Activated naive CD4-positive, alpha-beta T cell (primary cell): ENCODE measurements at places on chromosomes 2 and 18.

- DNase-seq = peak; percentile 47
These were observed 2.3 kb upstream of the MAL start for GRCh38 chr2:95023222-95023597.

DNA sequence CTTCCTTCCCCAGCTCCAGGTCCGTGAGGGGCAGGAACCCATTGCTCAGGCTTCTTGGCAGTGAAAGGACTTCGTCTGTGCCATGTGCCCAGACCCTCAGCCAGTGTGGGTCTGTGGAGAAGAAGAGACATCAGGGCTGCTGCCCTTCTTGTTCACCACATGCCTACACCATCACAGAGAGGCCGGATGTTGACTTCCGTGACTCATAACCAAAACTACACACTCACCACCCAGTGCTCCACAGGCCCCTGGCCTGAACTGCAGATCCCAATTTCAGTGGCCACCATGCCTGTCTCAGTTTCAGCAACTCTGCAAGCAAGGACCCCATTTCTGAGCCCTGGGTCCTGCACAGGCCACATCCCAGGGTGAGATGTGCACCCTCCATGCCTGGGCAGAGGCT, 332.6 kb upstream of the SALL3 start:
- DNase-seq = no peak

- DNase-seq = no peak
These were observed 74.7 kb upstream of the ETAA1 start for GRCh38 chr2:67322353-67323001.

- no peak for DNase-seq
These were observed 159.6 kb upstream of the SIX2 start for GRCh38 chr2:45168711-45169338.

GRCh38 chr2:197071790-197072436, 145.4 kb upstream of the PGAP1 start:
- DNase-seq = no peak

- no peak for DNase-seq
These were observed 93.5 kb upstream of the KIF5C start for GRCh38 chr2:148781544-148781943.

DNA sequence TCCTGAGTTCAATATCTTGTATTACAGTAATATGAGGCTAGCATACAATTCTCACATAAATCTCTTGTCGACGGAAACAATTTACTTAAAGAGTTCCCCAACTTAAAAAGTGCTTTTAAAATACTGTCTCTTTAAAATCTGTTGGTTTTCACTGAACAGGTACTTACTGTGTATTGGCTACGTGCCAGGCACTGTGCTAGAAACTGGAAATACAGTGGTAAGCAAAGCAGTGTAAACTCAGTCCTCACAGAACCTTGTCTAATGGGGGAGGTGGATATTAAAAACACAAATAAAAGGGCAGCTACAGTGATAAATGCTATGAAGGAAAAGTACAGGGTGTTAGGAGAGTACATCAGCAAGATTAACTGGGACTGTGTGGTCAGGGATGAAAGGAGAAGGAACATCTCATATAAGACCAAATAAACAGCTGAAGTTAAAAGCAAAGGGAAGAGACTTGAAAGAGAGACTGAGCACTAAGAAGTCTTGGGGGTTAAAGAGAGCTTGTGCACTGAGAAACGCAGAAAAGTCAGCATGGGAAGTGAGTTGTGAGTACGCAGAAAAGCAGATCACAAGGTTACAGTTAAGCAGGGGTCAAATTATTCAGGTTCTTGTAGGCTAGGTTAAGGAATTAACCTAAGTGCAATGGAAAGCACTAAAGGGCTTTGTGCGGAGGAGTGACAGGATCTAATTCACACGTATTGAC, 52.5 kb downstream of the USP40 start:
- no peak for DNase-seq

DNA sequence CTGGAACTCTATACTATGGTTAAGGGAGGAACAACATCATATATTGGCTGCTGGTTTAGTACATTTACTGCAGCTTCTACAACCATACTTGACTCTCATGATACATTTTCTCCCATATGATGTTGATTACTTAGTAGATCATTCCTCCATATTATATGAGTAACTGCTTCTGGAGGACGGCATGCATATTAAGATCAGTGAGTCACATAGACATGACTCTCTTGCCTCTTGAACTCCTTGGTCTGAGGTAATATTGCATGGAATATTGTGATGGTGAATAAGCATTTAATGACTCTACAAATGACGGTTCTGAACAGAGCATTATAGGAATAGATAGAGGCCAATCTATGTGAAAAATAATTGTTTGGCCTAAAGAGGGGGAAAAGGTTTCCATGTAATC, 418.8 kb upstream of the SPHKAP start:
- DNase-seq = no peak

DNA sequence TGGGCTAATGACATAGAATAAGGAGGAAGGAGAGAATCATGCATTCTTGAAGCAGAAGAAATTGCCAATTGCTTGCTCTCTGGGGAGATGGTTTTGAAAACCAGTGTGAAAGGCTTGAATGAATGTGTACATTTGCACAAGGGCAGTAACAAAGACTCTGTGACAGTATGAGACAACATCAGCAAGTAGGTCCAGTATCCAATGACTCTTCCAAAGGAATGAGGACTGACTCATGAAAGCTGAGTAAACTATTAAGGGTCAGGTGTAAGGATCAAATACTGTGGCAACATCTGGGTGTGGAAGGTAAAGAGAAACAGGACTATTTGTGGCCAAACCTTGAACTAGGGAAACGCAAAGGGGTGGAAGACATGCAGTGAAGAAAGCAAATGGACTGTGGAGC, 886.0 kb upstream of the CHAC2 start:
- DNase-seq = no peak

GRCh38 chr2:68577183-68577582, 66.2 kb upstream of the PROKR1 start:
- no peak for DNase-seq

DNA sequence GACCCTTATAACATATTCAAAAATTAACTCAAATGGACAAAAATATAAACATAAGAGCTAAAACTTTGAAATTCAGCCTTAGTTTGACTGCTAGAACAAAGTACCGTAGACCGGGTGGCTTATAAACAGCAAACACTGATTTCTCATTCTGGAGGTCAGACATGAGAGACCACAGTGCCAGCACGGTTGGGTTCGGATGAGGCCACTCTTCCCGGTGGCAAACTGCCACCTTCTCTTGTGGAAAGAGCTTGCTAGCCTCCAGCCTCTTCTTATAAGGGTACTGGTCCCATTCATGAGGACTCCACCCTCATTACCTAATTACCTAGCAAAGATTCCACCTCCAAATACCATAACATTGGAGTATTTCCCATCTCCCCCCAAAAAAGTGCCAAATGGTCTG, 91.3 kb downstream of the FAM210A start:
- no peak for DNase-seq

DNA sequence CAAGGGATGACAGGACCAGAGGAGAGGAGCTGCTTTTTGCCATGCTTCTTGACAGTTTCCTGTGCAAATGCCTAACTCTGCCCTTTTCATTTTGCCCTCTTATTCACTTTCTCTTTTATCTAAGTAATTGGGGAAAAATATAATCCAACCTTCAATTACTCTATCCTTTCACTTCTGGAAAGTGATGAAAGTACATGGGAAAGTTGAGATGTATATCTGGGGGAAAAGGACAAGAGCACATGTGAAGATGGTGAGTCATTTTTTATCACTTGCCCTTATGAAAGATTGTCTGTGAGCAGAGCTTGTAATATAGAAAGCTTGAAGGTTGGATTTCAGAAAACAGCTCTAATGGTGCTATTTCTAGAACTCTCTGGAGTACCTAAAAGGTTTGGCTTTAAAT, 1070.7 kb downstream of the CNTNAP5 start:
- no peak for DNase-seq

GRCh38 chr2:191287820-191288219, 42.6 kb downstream of the MYO1B start:
- DNase-seq = no peak

GRCh38 chr18:35971661-35972196, 750 bp upstream of the RMP24 start:
- no peak for DNase-seq

- DNase-seq = no peak
These were observed 38.3 kb downstream of the SFXN5 start for GRCh38 chr2:73033142-73033765.

GRCh38 chr18:31102941-31103340, 720 bp upstream of the DSC2 start:
- DNase-seq = no peak

DNA sequence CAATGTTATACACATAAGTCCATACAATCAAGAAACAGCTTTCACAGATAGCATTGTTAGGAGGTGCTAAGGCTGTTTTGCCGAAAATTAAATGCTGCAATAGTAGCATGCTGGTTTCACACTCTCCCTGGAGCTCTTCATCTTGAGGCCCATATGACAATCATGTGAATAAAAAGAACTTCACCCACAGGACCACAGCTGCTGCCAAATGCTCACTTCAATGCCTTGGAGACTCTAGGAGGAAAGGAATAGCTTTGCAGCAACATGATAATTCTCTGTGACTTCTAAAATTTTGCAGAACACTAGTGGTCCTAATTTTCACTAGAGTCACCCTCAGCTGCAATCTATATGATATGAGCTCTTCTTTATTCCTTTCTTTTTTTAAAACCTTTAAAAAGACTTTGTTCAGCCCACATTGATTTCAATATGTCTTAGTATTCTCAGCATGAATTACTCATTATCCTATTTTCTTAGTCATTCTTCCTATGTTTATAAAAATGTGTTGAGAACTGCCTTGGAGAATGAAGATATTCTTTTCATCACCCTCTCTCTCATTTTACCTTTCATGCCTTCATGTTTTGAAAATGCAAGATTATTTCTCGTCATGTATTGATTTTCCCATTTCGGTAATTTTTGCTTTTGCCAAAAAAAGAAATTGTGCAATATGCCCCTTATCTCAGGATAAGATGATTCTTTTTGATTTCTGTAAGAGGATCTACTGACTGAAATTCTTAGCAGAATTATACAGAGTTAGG, 108.2 kb downstream of the PDE1A start:
- no peak for DNase-seq

GRCh38 chr2:230413479-230413878, 2.5 kb upstream of the SP100 start:
- no peak for DNase-seq

GRCh38 chr2:216594081-216594480, 39.1 kb upstream of the IGFBP2 start:
- no peak for DNase-seq

- no peak for DNase-seq
These were observed 139.5 kb upstream of the NABP1 start for GRCh38 chr2:191538334-191538903.

GRCh38 chr2:212958757-212959295, 192.6 kb downstream of the IKZF2 start:
- DNase-seq = no peak

- DNase-seq = no peak
These were observed 39.7 kb downstream of the CYB5A start for GRCh38 chr18:74252039-74252395.

DNA sequence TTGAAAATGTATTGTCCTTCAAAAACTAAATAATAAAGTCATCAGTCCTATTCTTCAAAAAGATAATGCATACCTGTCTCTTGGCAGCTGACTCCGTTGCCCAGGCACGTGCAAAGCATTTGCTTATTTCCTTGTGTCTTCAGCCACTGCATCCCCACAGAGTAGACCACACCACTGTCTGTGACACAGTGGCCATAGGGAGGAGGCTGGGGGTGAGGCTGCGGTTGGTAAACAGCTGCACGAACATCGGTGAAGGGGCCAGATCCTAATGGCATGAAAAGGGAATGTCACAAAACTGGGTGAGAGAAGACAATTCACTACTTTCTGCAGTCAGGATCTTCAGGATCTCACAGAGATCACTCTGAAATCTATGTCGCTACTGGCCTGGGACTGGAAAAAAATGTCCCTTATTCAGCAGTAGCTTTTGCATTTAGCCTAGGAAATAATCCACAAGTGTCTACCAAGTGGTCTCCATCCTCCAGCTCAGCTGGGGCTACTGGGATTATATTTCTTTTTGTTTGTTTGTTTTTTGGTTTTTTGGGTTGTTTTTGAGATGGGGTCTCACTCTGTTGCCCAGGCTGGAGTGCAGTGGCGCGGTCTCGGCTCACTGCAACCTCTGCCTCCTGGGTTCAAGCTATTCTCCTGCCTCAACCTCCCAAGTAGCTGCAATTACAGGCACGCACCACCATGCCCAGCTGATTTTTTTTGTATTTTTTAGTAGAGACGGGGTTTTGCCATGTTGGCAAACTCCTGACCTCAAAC, 10.7 kb downstream of the FN1 start:
- no peak for DNase-seq

DNA sequence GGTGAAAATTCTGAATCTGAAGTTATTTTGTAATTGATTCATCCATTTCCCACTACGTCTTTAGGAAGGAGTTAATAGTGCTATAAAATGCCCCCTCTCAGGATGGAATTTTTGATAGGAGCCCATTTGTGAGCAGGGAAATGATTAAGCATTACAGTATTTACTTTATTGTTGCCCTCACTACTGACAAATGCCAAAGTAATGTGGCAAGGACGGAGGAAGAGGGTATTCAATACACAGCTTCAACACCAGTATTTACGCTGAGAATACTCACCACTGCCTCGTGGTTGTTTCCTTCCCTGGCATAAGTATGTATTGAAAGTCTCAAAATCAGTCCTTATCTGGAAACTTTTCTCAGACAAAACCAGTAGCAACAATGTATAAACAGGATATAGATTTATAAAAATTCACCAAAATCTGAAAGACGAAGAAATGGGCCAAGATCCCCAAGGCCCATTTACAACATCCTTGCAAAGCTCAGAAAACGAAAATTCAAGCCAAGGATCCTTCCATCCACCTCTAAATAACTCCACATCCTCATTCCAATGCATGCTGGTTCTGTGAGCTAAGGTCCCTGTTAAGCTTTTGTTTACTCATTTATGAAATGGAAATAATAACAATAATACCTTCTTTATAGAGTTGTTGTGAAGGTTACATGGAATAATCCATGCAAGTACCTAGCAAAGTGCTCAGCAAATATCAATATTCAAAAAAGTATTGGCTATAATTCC, 29.3 kb downstream of the FEZ2 start:
- DNase-seq = no peak

DNA sequence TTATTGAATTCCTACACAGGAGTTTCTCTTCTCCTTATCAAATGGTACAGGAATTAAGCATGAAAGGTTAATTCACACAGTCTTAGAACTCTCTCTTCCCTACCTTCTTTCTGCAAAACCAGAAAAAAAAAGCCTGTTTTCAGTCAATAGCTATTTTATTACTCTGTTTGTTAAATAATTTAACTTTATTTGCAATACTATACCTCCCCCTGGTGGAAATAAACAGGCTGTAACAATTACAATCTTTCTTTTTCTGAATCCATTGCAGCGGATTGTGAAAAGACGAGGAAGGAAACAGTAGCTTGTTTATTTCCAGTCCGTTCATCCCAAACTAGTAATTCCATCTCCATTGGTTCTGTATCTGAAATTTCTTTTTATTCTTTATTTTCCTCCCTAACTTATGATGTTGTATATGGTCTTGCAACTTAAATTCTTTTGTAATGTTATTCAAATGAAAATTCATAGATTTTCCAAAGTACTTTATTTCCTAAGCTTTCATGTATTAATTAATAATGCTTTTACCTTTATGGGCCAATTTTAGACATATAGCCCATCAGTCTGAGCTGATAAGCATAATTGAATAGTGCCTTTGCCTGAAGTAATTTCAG, 165.2 kb downstream of the SH3BP4 start:
- no peak for DNase-seq

GRCh38 chr2:222877556-222878300, 16.9 kb downstream of the ACSL3 start:
- no peak for DNase-seq

GRCh38 chr18:34746614-34747013, 36.5 kb downstream of the DTNA start:
- no peak for DNase-seq

- DNase-seq = no peak
These were observed 14.1 kb upstream of the CYS1 start for GRCh38 chr2:10094271-10094814.
